ENCODE measurements at places on chromosomes 7 and 10.

GRCh38 chr10:80471715-80472233 lies 17.7 kb downstream of the TSPAN14 start:
- no peak for DNase-seq

- DNase-seq, result peak; percentile 30
These were observed 17.1 kb upstream of the BHLHA15 start for GRCh38 chr7:98194186-98194585.

DNA sequence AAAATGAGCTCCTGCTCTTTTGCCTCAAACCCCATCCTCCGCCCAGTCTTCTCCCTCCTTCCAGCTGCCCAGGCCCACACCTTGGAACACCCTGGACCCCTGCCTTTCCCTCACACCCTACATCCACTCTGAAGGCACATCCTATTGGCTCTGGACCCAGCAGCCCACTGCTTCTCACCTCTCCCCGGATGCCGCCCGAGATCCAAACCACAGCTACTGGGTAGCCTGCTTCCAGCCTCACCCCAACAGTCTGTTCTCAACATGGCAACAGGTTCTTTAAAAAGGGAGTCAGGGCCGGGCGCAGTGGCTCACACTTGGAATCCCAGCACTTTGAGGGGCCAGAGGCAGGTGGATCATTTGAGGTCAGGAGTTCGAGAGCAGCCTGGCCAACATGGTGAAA lies 9.5 kb upstream of the SMARCD3 start:
- no peak for DNase-seq

- no peak for DNase-seq
These were observed 102.0 kb upstream of the ARMC3 start for GRCh38 chr10:22825841-22826240.

DNA sequence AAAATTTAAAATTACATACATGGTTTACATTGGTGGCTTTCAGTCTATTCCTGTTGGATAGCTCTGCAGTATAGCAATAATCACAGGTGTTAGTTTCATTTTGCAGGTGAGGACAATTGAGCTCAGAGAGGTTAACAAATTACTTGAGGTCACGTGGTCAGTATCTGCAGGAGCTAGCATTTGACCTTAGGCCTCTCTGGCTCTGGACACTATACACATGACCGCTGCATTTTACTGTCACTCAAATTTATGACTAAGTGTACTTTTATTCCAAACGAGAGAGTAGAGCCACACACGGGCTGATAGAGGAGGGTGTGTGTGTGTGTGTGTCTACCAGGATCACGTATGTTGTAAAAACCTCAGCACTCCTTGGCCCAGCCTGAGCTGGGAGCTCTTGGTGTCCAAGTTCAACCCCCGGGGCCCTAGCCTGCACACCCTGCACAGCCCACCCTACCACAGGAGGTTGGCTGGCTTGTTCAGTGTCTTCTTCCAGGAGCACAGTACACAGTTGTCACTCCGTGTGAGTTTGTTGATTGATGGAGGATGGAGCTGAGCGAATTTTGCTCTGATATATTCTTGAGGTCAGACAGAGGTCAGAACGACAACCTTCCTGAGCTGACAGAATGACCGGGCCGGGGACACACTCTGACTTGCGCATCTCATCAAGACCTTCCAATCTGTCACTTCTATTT lies 272.7 kb downstream of the GFRA1 start:
- DNase-seq, result no peak

DNA sequence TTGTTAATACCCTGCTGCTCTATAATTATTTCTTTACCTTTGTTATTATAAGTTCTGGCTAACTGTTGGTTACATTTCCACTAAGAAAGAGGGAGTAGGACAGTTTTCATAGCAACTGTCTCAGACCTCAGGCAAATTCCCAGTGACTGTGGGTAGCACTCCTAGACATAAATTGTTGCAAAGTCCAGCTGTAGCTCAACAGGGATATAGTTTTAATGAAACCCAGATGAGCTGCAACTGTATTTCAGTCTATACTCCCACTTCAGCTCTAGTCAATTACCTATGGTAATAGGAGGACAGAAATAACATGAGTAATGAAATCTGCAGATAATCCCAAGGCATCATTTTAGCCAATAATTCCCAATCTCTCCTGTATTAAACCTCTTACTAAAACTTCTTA lies 103.0 kb upstream of the SEMA3A start:
- no peak for DNase-seq

DNA sequence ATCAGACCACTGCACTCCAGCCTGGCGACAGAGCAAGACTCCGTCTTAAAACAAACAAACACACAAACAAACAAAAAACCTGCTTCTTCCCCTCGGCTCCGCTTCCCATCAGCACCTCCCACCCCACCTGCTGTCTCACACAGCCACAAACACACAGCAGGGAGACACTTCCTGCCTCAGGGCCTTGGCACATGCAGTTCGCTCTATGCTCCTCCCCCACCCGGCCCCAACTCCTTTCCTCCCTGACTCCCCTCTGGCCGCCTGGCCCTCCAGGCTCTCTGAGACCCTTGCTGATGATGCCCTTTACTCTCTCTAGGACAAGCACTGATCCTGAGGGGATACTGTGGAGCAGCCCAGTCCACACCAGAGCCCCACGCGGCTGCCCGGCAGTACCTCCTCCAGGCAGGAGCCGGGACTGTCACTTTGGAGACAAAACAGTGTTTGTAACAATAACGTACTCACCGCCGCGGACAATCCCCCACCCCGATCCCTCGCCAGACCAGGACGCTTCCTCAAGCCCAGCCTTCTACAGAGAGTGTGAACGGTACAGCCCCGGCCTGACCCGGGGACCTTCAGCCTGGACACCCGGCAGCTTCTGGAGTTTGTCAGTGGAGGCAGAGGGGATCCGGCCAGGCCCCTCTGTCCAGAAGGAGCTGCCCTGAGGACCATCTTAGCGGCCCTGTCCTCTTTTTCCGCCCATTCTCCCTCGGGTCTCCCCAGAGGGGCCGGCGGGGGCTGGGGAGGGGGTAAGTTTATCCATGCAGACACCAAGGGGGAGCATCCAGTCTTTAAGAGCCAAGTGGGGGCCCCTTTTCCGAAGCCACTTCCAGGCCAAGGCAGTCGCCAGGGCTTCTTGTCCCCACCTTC lies 50.0 kb upstream of the GTF2IRD1 start:
- DNase-seq, result no peak

DNA sequence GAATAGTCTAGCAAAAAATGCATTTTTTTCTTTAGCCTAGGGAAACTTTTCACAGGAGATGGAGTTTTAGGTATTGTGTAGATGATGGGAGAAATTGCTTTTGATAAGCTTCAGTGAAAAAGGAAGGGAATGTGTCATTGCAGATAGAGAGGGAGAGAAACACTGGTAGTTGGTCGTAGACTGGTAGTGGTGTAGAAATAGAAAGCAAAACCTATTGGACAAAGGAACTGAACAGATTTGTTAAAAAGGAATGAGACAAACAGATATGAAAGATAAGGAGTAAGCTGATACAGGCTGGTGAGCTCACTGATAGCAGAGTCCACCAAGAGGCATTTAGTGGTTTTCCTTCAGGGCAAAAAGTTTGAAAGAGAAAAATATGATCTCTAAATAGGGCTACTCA lies 94.3 kb downstream of the ZEB1 start:
- DNase-seq, result no peak

- DNase-seq, result no peak
These were observed 48.4 kb upstream of the TRIM8 start for GRCh38 chr10:102595897-102596296.

GRCh38 chr10:91103384-91104192 lies 116.9 kb upstream of the PCGF5 start:
- DNase-seq, result no peak

DNA sequence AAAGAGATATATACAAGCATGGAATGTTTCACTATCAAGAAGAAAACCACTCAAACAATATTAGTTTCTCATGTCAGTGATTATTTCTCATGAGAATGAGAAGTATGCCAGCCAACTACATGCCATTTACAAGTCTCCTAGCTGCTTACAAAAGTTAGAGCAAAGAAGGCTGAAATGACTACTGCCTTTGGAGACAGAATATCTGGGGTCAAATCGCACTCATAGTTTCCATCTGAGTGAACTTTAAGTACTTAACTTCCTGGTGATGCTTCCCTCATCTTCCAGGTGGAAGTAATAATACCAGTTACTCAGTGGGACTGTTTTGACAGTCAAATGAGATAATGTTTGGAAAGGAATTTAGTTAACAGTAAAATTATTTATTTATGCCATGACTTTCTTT lies 42.0 kb upstream of the RHOBTB1 start:
- DNase-seq, result no peak

DNA sequence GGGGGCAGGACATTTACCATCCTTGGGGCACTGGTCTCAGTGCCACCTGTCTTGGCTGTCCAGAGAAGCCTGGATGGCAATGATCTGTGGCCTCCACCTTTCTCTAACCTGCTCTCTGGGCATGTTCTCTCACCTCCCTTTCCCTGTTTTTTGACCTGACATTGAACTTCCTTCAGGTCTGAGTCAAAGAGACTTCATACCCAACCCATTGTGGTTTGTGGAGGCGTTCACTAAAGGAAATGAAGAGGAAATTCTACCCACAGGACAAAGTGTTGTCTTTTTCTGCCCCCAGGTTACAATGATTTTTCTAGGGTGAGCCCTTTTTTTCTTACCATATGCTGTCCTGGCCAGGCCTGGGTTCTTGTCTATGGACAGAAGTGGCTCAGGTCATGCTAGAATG lies 76.6 kb downstream of the CYP26A1 start:
- no peak for DNase-seq

GRCh38 chr7:138246428-138246827 lies 170.2 kb downstream of the AKR1D1 start:
- no peak for DNase-seq

DNA sequence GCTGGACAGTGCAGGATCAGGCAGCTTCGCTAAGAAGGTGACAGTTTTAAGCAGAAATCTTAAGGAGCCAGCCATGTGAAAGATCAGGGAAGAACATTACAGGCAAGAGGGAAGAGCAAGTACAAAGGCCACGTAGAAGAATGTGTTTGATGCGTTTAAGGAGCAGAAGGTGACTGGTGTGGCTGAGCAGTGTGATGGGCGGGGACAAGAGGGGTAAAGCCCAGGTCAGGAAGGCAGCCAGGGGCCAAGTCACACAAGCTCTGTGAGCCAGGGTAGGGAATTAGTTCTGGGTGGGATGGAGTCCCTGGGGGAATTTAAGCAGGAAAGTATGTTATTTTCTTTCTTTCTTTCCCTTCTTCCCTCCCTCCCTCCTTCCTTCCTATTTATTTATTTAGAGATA lies 166.9 kb downstream of the SH3PXD2A start:
- no peak for DNase-seq

GRCh38 chr10:82660205-82660604 lies 785.2 kb downstream of the NRG3 start:
- DNase-seq, result no peak

DNA sequence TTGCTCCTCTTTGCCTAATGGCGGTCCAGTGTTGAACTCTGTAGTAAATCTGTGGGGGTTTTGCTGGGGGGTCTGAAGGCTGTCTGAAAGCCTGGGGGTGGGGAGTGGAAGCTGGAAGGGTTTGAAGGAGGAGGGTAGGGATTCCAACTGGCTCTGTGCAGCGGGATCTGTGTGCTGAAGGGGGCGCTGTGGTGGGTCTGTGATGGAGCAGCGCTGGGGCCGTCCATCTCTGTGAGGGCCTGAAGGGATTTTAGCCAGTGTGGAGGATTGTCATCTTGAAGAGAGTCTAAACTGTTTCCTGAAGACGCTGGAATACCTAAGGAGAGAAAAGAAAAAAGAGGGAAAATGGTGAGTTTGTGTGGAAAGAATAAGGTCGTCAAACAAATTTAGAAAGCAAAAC lies 129.2 kb downstream of the STRA8 start:
- no peak for DNase-seq

- DNase-seq, result peak; percentile 67
These were observed 876 bp downstream of the GNAI1 start for GRCh38 chr7:80135309-80136104.

- no peak for DNase-seq
These were observed 221.0 kb upstream of the FZD1 start for GRCh38 chr7:91043186-91043585.

GRCh38 chr7:69526570-69526969 lies 71.7 kb upstream of the AUTS2 start:
- DNase-seq, result no peak

DNA sequence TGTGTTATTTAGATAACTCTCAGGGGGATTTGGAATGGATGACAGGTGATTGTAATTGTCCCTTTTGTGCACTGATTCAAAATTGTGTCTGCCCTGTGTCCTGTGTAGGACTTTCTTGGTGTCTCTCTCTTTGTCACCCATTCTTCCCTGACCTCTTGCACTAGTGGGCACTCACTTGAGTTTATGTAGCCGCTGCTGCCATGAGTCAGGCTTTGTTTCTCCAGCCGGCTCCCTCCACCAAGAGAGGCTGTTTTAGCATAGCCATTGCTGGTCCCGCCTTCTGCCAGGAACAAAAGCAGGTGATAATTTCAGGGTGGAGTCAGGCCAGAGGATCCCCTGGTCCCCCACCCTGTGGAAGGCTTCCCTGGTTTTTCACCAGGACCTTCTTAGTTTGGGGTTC lies 8.4 kb downstream of the COL17A1 start:
- DNase-seq, result no peak

DNA sequence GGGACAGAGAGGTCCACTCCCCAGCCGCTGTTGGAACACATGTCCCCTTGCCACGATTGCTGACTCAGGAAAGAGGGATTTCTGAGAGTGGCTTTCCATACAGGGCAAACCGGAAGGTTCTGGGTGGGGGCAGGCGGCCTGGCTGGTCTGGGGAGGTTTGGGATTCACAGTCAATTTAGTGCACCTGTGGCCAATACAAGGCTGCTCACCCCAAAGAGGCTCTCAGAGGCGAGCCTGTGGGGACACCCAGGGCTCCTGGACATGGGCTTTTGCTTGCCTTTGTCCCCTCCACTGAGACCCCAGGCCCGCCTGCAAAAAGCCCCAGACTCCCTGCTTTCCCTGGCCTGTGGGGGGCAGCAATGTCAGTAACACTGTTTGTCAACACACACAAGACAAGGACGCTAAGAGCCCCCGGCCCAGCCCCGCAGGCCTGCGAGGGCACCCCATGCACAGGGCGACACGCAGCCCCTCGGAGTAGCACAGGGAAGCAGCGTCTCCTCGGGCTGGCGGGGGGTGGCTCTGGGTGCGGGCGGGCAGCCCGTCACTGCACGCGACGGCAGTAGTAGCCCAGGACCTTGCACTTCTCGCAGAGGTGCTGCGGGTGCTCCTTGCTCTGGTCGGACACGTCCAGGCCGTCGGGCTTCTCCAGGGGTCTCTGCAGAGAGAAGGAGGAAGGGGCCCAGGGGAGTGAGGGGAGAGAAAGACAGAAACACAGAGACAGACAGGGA lies 38.7 kb downstream of the PPIF start:
- peak; percentile 33 for DNase-seq

GRCh38 chr7:151176401-151176800 lies 8.9 kb upstream of the GBX1 start:
- DNase-seq, result no peak

- DNase-seq, result peak; percentile 35
These were observed 28.6 kb downstream of the KCNH2 start for GRCh38 chr7:150949564-150949963.
